ENCODE measurements at places on chromosomes 16 and 17.

GRCh38 chr16:20928774-20929411, 28.3 kb downstream of the LYRM1 start:
- no peak for DNase-seq

- DNase-seq = peak; percentile 11
Measured at GRCh38 chr17:49388692-49389513, 25.8 kb downstream of the PHB1 start.

GRCh38 chr17:10151667-10152496, 46.5 kb downstream of the GAS7 start:
- no peak for DNase-seq

DNA sequence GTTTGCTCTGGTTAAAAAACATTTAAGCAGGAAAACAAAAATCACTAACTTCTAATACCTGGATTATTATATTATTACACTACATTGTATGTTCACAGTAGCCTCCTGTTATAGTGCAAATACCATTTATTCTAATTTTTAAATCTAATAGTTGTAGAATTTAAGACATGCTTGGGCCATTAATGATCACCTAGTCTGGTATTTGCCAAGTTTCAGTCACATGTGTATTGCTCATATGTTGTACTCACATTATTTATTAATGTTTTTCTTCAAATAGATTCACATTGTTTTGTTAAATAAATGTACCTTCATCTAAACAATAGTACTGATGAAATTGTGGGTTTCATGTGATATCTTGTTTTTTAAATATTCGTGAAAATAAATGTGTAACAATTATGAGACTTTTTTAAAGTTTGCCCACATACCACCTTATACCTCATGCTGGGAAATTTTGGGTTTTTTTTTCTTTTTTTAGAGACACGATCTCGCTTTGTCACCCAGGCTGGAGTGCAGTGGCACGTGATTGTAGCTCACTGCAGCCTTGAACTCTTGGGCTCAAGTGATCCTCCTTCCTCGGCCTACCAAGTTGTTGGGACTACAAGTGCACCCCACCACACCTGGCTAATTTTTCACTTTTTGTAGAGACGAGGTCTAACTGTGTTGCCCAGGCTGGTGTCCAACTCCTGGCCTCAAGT, 5.9 kb downstream of the ZNF771 start:
- no peak for DNase-seq

DNA sequence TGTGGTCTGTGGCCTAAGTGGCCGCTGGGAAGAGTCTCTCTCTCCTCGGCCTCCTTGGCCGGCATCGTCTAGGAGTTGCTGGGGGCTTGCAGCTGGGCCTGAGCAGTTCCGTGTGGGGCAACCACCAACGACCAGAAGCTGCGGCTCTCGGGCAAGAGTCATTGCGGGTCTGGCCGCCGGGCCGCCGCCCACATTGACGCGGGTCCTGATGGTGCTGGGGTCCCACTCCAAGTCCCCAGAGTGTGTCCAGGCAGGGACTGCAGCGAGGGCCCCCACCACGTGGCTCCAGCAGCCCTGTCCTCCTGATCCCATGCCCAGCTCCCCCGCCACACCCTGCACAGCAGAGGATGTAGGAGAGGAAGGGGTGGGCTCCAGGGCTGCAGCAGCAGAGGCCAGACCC, 30.9 kb downstream of the UNKL start:
- no peak for DNase-seq

DNA sequence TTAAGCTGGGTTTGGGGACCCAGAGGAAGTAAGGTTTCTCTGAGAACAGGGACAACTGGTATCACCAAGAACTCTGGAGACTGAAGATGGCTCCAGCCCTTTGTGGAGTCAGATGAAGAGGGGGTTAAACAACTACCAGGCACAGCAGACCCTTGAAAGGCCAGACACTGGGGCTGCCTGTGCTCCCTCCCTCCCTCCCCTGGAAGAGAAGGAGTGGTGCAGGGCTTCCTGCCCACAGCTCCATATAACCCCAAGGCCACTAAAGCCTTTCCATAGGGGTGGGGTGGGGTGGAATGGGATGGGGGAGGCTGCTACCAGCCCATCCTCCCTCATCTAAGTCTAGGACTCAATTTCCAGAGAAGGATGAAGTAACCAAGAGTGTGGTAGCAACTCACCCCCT, 66.7 kb downstream of the CCDC182 start:
- no peak for DNase-seq

- no peak for DNase-seq
Measured at GRCh38 chr17:62927083-62927482, 39.0 kb upstream of the TANC2 start.

DNA sequence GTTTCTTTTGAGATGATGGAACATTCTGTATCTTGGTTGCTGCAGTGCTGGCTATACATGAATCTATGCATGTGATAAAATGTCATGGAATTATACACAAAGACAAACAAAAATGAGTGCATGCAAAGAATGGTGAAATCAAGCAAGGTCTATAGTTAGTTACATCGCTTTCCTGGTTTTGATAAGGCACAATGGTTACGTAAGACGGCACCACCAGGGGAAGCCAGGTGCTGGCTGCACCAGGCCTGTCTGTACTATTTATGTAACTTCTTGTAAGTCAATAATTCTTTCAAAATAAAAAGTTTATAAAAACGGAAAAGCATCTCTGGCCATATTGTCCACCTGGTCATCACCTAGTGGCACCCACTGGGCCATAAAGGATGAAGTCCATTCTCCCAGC, 46.5 kb downstream of the ARHGAP27 start:
- DNase-seq = no peak

- no peak for DNase-seq
Measured at GRCh38 chr16:25692351-25692741, 587 bp downstream of the HS3ST4 start.

- no peak for DNase-seq
Measured at GRCh38 chr17:39666601-39667261, 1.5 kb upstream of the PNMT start.

DNA sequence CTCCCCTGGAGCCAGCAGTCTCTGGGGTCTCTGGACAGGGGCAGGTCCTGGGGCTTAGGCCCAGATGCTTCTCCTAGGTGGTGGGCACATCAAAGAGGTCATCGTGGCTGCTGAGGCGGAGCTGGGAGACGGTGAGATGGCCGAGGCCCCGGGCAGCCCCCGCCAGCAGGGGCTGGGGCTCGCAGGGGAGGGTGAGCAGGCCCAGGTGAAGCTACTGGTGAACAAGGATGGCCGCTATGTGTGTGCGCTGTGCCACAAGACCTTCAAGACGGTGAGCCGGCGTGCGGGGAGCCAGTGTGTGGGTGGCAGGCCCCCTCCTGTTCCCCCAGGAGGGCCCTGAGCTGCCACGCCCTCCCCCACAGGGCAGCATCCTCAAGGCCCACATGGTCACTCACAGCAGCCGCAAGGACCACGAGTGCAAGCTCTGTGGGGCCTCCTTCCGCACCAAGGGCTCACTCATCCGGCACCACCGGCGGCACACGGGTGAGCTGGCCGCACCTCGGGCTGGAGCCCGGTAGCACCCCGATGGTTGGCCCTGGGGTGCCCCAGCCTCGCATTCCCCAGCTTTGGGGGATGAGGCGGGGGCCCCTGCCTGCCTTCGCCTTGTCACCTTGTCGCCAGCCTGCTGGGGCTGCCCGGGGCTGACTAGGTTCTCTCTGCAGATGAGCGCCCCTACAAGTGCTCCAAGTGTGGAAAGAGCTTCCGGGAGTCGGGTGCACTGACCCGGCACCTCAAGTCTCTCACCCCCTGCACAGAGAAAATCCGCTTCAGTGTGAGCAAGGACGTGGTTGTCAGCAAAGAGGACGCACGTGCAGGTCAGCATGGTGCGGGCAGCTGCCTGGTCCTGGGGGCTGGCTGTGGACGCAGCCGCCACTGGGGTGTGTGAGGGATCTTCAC, 3.9 kb upstream of the DNASE1L2 start:
- DNase-seq = no peak

DNA sequence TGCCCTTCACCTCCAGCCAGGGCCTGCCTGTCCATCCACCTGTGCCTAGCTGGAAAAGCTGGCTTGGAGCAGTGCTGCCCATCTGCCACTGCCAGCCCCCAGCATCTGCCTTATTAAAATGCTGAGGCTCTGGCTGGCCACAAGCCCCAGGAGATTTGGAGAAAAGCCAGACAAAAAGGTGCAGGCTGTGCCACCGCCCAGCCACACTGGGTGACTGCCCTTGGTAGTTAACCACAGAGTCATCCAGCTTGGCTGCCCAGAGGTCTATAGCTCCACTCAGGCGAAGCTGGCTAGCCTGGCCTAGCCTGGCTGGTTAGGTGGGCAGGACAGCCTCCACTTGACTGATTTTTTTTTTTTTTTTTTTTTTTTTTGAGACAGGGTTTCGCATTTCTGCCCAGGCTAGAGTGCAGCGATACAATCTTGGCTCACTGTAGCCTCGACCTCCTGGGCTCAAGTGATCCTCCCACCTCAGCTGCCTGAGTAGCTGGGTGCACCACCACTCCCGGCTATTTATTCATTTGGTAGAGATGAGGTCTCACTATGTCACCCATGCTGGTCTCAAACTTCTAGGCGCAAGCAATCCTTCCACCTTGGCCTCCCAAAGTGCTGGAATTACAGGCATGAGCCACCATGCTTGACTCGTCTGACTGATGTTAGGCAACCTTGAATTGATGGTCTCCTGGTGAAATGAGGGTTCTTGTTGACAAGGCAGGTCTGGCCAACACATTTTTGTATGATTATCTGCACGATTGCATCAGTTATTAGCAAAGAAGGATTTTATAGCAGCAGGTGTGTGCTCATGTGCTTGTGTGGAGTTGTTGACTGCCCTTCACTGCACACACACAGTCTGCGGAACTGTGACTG, 103.8 kb downstream of the RAB11FIP4 start:
- DNase-seq = peak; percentile 16

DNA sequence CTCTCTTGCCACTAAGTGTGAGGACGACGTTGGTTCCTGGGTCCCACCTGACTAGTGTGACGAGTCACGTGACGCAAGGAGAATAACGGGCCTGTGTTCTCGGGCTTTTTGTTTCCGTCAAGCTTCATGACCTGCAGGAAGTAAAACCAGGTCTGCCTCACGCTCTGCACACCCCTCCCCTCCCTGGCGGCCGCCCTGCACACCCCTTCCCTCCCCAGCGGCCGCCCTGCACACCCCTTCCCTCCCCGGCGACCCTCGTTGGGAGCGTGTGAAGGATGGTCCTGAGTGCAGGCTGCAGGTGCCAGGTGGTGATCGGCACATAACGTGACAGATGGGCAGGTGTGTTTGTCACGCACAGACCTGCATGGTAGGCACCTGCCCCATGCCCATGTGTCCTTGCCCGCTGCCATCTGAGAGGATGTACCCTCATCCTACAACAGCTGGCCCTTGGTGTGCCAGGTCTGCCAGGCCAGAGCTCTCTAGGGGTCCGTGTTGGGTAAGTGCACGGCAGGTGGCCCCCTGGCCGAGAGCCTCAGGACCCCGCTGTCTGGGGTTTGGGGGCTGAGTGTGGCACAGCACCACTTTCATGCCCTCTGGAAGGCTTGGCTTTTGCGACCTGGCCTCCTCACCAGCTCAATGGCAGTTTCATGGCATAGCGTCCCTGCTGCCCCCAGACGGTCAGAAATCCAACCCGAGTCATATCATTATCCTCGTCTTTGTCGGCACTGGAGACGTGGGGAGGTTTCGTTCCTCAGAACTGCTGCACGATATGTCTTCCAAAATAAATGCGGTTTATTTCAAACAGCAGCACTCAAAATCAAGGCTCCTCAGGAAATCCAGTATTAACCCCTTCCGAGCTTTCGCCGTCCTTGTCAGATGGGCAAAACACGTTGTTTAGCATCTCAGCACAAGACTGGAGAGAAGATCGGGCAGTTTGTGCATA, 191.8 kb upstream of the CHMP6 start:
- no peak for DNase-seq

DNA sequence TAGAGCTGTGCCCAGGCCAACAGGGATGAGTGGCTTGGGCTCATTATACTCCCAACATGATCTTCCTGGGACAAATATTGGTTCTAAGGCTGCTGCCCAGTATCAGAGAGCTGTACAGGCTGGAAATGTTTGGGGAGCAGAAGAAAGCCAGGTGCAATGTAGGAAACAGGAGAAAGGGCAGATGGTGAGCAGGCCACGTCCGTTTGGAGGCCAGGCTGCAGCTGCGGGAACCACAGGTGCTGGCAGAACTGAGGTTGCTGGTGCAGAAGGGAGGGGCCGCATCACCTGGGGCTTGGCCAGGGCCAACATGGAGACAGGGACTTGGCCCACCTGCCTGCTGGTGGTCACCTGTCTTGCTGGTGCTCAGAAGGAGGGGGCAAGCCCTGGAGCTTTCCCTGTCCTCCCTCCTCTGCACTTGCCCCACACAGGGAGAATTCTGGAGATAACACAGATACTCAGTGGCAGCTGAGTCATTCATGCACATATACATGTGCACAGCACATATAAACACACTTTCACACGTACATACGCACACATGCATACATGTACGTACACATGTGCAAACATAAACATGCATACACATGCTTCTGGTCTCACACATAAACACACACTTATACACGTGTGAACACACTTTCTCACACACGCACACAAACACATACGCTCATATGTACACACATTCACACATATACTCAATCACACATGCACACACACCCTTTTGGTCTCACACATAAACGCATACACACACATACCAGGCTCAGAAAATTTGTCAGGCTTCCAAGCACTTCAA, 67.7 kb downstream of the WSCD1 start:
- no peak for DNase-seq

GRCh38 chr17:12536472-12536871, 129.2 kb upstream of the MYOCD start:
- peak; percentile 84 for DNase-seq

DNA sequence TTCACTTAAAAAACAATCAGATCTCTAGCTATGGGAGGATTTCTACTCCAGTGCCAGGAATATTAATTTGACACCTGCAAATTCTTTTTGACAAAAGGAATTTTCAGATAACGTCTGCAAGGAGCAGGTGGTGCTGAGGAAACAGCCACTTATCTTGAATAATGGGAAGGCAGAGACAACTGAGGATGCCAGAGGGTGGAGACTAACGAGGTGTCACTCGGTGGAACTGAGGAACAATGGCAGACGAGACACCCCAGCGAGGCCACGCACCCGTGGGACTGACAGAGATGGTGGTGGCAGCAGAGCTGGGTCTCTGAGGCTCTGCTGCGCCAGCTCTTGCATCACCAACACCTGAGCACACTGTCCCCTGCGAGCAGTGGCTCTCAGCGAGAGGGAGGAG, 42.2 kb downstream of the VAC14 start:
- DNase-seq = no peak

DNA sequence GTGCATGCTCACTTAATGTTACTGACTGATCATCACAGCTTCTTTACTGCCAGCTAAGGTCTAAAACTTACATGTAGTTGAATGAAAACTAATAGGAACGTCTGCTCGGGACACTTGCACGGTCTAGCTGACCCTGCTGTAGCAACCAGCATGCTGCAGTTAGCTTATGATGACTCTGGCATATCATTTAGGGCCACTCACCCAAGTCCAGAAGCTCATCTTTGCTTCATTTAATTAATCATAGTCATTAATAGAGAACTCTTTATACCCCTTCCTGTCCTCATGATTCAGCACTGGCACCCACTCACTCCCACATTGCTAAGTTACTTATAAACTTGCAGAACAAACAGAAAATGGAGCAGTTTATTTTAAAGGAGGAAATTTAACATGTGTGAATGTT, 136.3 kb downstream of the NLK start:
- no peak for DNase-seq

Measured in fibroblast of skin of right biceps (primary cell).